ENCODE measurements at places on chromosomes 2 and 18.
A peak's percentile ranks its signal among the peaks of the same experiment; 100 is the strongest.

DNA sequence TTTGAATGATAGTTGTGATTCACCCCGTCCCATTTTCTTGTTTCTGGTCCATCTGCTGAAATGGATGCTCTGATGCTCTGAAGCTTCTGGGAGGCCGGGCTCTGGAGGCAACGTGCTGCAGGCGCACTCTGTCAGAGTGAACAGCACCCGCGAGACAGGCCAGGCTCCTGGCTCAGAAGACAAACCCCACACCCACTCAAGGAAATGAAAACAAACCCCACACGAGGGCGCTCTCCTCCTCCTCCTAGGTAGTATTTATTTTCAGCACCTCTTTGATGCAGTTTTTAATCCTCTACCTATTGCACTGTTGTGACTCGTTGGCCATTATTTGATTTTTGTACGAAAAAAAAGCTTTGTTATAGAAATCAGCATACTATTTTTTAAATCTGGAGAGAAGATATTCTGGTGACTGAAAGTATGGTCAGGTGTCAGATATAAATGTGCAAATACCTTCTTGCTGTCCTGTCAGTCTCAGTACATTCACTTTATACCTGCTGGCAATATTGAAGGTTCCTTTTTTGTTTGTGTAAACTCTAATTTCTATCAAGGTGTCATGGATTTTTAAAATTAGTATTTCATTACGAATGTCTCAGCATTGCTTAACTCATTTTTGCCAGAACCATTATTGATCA is 10.3 kb upstream of the CHST10 start:
- peak; percentile 46 for DNase-seq

- no peak for DNase-seq
Measured at GRCh38 chr18:23207191-23207955, 72.1 kb downstream of the CABLES1 start.

- DNase-seq = no peak
Measured at GRCh38 chr2:46939626-46940359, 24.2 kb upstream of the MCFD2 start.

DNA sequence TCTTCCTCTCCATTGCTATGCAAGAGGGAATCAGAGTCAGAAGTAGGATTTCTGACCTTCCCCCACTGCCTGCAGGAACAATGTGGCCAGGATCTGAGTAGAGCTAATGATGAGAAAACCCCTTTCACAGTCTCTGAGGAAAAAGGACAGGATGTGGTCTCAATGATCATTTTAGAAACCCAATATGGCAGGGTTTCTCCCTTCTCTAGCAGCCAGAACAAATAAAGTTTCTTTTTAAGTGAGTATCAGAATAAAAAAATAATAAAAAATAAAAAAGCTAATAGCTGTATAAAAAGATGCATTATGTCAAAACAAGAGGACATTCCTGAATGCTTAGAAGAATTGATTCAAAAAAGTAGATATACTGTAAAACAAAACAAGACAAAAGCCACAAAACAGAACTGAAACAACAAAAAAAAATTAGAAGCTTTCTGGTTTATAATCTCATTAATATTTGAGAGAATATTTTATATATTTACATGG is 1124.9 kb upstream of the ZEB2 start:
- no peak for DNase-seq

DNA sequence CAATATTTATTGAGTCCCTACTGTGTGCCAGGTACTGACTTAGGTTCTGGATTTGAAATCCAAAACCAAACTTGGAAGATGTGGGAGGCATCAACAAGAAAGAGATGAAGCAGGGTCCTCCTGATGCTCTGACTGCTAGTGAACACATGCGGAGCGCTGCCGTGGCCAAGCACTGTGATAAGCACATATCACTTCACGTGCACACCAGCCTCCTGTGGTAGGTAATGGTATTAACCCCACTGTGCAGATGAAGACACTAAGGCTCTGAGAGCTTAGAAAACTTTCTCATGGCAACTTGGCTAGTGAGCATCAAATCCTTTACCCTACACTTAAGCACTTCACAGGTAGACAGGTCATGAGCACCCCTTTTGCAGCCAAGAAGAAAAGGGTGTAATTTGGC is 216.1 kb downstream of the HAUS1 start:
- no peak for DNase-seq

GRCh38 chr2:121677855-121678254 is 28.6 kb upstream of the CLASP1 start:
- DNase-seq = no peak

All from stimulated activated CD4-positive, alpha-beta T cell treated with anti-CD3 and anti-CD28 coated beads, Interleukin-15, amount 100 ng/mL, for 1 hour (primary cell).